ENCODE measurements at places on chromosomes 7 and 10. TPM values are rescaled to one million over a fixed set of nuclear protein-coding genes. Genes with fewer than 3 reads are reported as not detected.

DNA sequence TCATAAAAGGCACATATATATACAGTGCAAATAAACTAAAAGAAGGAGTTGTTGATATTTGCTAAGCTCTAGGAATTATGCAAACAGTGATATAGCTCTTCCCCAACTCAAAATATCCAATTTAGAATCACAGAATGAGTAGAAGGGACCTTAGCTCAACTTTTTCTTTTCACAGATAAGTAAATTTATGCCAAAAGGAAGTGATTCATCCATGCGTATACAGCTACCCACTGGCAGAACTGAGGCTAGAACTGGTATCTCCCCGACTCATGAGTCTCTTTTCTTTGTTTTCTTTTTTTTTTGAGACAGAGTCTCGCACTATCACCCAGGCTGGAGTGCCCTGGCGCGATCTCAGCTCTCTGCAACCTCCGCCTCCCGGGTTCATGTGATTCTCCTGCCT lies 54.2 kb upstream of the SVIL start:
- DNase-seq = no peak

DNA sequence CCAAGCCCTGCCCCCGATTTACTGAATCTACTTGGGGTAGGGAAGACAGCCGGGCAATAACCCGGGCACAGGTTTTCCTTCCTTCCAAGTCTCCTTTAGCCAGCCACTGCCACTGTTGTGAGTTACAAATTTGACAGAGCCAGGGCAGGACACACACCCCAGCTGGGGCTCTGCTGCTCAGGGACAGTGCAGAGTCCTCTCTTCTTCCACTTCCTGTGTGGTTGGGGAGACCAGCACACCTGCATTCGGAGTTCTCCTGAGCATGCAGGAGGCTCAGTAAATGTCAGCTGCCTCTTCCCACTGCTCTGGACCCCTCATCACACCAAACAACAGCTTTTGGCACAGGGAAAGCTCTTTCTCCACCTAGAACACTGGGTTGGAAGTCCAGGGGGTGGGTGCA lies 21.3 kb downstream of the CHST15 start:
- DNase-seq = no peak

BHLHA15 gene
- not detected for total RNA-seq

ATRNL1 gene
- total RNA-seq = 71.3 TPM

DNA sequence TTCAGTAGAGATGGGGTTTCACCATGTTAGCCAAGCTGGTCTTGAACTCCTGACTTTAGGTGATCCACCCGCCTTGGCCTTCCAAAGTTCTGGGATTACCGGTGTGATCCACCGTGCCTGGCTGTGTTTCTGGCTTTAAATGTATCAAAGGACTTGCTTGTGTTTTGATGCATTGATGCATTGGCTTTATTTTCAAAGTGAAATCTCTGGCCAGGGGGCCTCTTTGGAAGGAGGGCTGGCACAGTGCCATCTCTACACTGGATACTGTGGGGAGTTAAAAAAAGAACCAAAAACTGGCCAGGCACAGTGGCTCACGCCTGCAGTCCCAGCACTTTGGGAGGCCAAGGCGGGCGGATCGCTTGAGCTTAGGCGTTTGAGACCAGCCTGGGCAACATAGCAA lies 16.0 kb downstream of the MNX1 start:
- no peak for DNase-seq

- no peak for DNase-seq
These were observed 26.2 kb downstream of the IDE start for GRCh38 chr10:92547676-92548075.

FOXI2 gene
- total RNA-seq = not detected

DNA sequence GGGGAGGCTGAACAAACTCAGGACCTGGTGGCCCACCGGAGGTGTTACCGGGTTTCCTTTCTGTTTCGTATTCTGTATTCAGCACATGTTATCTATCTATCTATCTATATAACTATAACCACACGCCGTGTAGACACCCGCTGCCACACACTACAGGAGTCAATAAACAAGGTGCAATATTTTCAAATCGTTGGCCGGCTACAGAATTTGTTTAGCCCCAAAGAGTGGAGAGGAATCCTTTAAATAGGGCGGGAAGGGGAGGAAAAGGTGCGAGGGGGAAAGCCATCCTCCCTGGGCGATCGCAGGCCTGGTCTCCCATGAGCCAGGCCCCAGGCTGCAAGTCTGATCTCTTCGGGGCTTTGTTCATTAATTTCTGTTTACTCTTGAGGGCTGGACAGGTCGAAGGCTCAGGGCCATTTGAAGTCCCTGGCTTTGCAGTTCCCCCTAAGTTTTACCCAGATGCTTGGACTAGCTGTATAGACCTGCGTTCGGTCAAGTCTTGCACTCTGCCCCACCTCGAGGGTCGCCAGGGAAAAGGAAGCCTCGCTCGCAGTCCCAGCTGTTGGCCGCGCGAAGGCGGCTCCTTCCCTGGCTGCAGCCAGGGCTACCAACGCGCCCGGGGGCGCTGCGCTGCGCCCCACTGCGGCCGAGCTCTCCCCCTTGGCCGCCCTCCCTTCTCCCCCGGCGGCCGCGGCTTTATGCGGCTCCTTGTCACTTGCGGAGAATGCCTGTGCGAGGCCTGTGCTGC lies 3.8 kb downstream of the NKX2-3 start:
- DNase-seq = no peak

PLPP4 gene
- 0.34 TPM for total RNA-seq

- no peak for DNase-seq
These were observed 604.0 kb downstream of the LRMDA start for GRCh38 chr10:76035206-76036110.

DNA sequence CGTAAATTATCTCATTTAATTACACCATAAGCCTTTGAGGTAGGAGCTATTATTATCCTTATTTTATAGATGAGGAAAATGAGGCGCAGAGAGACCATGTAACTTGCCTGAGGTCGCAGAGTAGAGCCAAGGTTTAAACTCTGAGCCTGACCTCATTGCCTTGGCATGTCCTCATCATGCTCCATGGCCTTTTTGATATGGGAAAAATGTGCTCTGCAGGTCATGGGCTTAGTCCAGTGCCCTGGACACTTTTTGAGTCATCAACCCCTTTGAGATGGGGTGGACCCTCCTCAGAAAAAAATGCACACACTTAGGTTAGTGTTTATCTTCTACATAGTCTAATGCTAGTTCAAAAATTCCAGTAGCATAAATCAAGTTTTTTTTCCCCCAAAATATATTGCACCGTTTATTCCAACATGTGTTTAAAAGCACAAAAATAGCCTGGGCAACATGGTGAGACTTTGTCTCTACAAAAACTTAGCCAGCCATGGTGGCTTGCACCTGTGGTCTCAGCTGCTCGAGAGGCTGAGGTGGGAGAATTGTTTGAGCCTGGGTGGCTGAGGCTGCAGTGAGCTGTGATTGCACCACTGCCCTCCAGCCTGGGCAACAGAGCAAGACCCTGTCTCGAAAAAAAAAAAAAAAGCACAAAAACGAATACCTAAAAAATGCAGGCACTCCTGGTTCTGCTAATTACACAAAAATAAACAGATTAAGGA lies 28.6 kb upstream of the TMEM178B start:
- DNase-seq = no peak

FAM20C gene
- total RNA-seq = 55.1 TPM

HOXA3 gene
- 3.4 TPM for total RNA-seq

DNA sequence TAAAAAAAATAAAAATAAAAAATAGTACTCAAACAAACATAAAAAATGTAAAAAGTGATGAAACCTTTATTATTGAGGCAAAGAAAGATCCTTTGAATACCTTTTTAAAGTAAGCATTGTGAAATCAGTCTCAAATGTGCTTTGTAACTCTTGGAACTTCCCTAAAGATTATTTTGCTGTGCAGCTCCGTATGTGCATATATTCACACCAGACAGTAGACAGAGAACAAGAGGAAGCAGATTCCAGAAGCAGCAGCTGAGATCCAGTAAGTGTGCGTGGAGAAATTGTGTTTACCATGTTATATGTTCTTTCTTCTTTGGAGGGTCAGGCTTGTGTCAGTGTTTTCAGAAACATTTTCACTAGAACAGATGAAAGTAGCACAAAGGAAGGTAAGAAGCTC lies 324.9 kb downstream of the AGMO start:
- DNase-seq = no peak

- no peak for DNase-seq
These were observed 36.7 kb downstream of the GNA12 start for GRCh38 chr7:2807460-2807844.

PILRA gene
- 25.9 TPM for total RNA-seq

- DNase-seq = peak; percentile 70
These were observed 4.2 kb upstream of the UPP1 start for GRCh38 chr7:48084727-48085432.

DNA sequence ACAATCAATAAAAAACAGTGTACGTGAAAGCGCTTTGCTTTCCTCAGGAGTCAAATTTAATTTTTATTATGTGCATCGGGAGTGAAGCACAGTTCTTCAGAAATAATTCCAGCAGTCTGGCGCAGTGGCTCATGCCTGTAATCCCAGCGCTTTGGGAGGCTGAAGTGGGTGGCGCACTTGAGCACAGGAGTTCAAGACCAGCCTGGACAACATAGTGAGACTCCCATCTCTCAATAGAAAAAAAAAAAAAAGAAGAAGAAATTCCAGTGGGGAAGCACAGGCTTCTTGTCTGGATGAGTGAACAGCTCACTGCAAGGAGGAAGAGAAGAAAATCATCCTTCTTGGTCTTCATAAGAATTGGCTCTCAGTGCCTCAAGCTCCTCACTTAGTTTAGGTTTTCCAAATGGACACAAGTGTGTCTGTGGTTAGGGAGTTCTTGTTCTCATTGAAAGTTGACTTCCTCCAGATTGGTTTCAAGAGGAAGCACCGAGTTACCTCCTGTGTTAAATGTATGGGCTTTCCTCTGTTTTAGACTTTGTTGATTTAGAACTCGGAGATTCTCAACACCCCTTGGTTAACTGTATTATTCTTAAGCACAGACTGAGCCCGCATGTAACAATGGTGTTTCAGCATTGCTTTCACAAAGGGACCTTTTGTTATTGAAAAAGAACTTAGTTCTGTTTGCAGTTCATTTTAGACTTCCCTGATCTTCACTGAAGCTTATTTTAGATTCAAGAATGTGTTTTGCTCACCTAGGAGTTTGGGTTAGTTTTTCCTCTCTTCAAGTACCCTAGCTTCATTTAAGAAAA lies 28.0 kb downstream of the LMTK2 start:
- DNase-seq = no peak

DNA sequence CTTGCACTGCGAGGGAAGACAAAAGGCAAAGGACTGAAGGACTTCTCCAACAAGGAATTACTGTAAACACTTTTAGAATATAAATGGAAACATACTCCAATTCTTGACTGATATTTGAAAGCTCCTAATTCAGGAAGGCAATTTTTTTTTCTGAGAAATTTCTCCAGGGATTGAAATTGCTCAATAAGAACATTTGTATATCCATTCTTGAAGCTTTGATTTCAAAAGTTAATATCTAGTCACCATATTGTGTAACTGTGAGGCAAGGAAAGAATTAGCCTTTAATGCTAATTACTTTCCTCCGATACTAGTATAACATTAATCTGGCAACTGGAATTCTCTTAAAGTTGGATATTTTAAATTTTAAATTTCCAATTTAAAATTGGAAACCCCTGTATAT lies 188.4 kb upstream of the COL1A2 start:
- no peak for DNase-seq

- DNase-seq = no peak
These were observed 129.7 kb downstream of the PLCE1 start for GRCh38 chr10:94123258-94123995.

SLC26A5 gene
- total RNA-seq = 0.34 TPM

GRCh38 chr7:125246706-125247105 lies 317.1 kb upstream of the POT1 start:
- no peak for DNase-seq

CFAP46 gene
- total RNA-seq = 0.56 TPM

GRCh38 chr10:119659951-119660350 lies 8.8 kb downstream of the BAG3 start:
- no peak for DNase-seq

PDE1C gene
- total RNA-seq = 19.0 TPM

Measured in ovary (tissue), 10 donors.